Heart right ventricle (tissue), 16 donors: ENCODE measurements at places on chromosomes 11 and 22. TPM values are rescaled to one million over a fixed set of nuclear protein-coding genes. Genes with fewer than 3 reads are reported as not detected.

DNA sequence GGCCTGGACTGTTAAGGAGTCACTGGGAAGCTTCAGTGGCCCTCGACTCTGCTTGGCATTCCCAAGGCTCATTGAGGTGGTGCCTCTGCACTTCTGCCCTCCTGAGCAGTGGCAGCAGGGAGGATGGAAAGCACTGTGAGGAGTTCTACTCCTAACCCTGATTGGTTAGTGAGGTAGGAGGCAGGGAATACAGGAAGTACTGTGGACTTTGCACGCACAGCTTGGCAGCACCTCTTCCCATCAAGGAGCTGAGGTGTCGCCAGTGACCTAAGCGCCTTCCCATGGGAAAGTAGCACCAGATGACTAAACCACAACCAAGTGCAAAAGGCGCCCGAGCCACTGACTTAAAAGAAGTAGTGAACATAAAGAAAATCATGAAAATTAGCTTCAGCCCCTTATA, 152.5 kb upstream of the CADM1 start:
- H3K36me3 ChIP-seq = no peaks in the 10 kb centered on the region
- H3K4me1 ChIP-seq = peaks cover 3% of the 10 kb centered on the region
- H3K4me3 ChIP-seq = no peak overlapping the region
- no peak for DNase-seq

DNA sequence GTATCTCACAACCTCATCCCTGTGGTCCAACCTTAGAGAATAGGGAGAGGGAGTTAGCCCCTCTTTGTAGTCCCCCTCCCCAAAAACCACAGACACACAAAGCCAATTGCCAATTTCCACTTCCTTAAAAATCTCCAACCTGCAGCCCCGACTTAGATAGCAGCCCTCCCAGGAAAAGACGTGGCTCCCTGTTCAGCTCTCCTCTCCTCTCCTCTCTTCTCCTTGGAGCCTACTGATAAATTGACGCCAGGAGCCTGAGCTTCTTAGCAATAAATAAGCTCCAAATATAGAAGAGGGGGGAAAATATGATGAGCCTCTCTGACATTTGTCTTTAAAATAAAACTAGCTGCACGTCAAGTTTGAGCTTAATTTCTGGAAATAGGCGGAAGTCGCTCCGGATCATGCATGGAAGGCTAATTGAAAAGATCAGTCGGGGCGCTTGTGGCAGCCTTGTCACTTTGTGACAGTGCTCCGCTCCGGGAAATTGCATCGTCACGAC, 7.3 kb downstream of the PAX6 start:
- H3K4me1 ChIP-seq = peaks cover 34% of the 10 kb centered on the region
- H3K27ac ChIP-seq = no peak overlapping the region
- no peak overlapping the region for H3K4me3 ChIP-seq
- peaks cover 100% of the 10 kb centered on the region for H3K27me3 ChIP-seq

DNA sequence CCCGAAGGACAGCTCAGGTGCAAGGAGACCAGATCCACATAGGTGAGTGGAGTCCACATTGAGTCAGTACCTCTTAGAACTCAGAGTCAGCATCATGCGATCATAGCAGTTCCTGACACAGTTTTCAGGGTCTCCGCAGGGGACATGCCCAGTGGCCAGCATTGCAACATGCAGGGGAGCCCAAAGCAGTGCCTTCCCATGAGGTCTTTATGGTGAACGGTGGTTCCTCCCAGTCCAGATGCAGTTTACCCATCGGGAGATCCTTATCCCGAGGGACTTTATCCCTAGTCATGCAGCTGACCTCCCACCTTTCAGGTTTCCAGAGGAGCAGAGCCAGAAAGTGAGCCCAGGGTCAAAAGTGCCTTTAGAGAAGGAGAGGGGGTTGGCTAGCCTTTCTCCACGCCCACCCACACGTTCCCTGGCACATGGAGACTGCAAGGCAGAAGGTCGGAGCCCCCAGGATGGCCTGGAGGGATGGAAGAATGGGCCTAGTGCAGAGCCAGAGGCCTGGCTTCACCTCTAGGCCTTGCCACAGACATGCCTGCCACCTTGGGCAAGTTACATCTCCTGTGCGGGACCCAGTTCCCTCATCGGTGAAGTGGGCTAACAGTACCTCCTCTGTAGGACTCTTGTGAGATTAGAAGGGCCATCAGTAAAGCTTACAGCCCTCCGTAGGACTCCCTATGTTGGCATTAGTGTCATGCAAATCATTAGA, 6.4 kb downstream of the KCTD17 start:
- no peak overlapping the region for H3K27ac ChIP-seq
- no peak overlapping the region for H3K4me3 ChIP-seq
- no peaks in the 10 kb centered on the region for H3K27me3 ChIP-seq
- H3K4me1 ChIP-seq = peaks cover 11% of the 10 kb centered on the region

DEFB131B gene
- total RNA-seq = not detected

SNX32 gene
- 0.32 TPM for total RNA-seq

CNGA4 gene
- not detected for total RNA-seq

CD3G gene
- total RNA-seq = not detected
